ENCODE measurements at places on chromosomes 3 and 15.

DNA sequence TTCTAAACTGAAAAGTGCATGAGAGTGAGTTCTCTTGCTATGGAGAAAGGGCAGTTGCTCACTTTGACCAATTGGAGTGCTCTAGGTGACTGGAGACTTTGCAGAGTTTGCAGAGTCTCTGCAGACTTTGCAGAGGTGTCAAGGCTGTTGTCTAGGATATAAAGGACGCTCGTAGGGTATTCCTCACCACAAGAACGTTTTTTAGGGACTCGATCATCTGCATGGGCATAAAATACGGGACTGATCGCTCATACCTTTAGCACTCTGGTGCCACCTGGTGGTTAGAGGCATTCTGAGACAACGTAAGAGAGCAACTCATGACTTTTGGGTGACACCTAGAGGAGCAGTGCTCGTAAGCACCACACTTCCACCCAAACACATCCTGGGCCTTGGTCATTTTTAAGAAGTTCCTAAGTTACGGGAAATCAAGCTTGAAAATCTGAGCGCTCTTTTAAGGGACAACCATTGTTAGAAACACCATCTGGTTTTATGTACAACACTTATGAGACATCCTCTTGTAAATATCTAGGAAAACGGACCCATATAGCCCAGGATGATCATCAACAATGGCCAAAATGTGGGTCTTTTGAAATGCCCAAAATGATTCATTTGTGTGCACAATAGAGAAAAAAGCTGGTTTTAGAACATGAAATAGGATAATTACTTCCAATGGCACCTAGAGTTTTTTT, 51.6 kb upstream of the XCR1 start:
- peak; percentile 83 for DNase-seq

DNA sequence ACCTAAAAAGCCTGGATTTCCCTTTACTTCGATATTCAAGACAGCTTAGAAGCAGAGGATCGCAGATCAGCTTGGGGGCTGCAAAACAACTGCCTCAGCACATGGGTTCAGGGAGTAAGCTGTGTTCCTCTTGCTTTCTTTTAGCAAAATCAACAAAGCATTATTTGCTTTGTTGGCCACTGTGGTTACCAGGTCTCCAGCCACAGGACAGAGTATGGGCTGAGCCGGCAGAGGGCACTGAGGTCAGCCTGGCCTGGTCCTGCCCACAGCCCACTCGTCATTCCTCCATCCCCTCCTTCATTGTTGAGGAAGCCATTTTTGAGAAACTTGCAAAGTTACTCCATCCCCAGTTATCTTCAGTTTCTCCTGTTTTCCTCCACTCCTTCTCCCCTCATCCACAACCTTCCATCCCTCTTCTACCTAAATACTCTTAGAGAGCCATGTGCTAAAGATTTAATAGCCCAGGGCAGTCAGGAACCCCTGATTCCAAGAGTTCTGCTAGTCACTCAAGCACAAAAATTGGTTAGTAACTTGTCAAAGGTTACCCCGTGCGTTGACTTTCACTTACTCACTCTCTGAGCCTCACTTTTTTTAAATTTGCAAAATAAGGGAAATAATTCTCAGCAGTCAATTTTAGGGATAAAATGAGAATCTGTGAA, 60.0 kb upstream of the HES1 start:
- DNase-seq, result no peak

- peak; percentile 93 for DNase-seq
Observed at GRCh38 chr15:29139540-29140459, 129.8 kb downstream of the NSMCE3 start.

- no peak for DNase-seq
Observed at GRCh38 chr3:108051005-108051404, 39.8 kb downstream of the CD47 start.

- DNase-seq, result no peak
Observed at GRCh38 chr3:181565416-181565815, 146.3 kb upstream of the SOX2 start.

- no peak for DNase-seq
Observed at GRCh38 chr15:65339920-65340319, 35.4 kb downstream of the RNU5B-1 start.

GRCh38 chr15:70503073-70503745, 260.1 kb downstream of the UACA start:
- DNase-seq, result no peak

DNA sequence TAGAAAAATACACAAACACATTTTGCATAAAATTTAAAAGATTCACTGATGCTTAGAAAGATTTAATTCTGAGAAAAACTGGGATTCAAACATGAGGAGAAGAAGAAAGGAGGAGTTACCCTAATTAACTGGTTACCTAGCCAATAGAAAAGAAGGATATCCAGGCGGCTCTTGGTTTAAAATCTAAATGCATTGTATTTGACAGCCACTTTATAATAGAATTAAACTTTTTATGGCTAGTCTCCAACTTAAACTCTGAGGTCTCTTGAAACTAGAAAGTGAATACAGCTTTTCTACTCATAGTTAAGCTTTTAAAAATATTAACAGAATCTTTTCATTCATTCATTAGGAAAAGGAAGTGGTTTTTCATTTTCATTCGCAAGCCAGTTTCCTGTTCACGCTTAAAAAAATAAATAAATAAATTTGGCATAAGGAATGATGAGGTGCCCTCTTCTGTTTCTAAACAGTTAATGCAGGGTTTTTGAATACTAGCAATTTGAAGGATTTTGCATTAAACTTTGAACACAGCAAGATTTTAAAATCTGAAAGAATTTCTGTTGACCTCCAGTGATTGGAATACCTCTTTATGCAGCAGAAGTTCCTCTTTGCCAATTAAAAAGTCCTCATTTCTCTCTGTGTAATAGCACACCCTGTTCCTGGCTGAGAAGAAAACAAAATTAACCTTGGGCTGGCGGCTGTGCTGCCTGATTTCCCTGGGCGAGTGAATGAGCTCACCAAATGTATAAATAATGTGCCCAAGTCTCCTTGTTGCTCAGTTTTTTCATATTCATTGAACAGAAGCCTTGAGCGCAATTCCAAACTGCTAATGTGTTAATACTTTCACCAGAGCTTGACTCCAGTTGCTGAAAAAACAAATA, 105.1 kb downstream of the ZMAT3 start:
- no peak for DNase-seq

GRCh38 chr15:96296264-96296663, 34.2 kb upstream of the NR2F2 start:
- DNase-seq, result no peak

DNA sequence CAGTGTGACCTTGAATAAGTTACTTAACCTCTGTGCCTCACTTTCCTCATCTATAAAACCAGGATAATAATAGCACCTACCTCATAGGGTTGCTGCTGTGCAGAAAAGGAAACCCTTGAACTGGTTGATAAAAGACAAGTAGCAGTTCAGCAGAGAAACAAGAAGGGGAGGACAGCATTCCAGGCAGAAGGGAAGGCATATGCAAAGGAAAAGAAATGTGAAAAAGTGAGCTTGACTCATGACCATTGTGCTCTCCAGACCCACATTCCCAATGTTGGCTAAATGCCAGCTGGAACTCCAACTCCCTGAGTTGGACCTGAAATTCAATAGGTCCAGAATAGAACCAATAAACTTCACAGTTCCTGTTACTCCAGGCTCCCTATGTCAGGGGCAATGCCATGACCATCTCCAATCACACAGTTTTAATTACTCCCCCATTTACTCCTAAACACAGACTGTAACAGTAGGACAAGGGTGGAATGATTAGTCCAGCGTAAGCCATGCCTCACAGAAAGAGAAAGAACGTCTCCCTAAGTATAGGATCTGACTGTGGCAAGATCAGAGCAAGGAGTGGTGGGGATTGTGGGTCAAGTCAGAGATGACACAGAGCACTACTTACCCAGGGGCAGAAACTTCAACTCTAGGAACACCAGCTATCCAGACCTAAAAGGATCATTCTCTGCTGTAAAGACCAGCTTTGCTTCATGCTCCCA, 26.9 kb downstream of the PRKAR2A start:
- no peak for DNase-seq

DNA sequence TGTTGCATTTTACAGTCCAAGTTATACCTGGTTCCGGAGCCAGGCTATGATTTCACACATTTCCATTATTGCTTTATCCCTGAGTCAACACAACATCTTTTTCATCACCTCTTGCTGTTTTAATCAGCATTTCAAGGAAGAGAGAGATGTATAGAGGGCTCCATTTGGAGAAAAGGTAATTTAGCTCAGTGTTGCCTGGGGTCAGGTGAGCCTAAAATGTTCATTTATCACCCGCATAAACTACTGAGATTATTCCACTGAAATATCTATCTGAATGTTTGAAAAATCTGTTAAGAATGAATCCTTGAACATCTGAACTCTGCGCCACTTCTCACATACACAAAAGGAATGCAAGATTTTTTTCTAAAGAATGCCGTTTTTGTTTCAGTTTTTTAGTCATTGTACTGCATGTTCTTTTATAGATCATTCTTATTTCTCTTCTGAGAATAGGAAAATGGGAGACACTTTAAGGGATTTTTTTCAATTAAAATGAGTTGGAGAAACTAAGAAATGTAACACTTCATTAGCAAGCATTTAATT, 51.5 kb upstream of the AGTR1 start:
- DNase-seq, result no peak

DNA sequence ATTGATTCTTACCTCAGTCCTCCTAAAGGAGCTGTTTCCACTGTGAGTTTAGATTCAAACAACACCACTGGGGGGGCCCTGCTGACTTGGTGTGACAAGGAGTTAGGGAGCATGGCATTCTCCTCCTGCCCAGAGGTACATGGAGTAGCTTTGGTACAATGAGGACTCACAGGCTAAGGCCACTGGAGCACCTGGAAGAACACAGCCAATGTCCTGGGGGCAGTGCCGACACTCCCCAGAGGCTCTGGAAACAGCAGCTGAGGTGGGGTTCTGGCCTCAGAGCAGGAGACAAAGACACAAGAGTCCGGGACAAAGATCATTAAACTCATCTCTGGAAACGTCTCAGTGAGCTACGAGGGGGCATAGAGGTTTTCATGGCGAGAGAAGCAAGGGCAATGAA, 69.7 kb upstream of the POMGNT2 start:
- DNase-seq, result no peak

- DNase-seq, result peak; percentile 73
Observed at GRCh38 chr3:12891985-12892839, 50.8 kb upstream of the RPL32 start.

GRCh38 chr3:32237670-32238452, 619 bp upstream of the CMTM8 start:
- DNase-seq, result no peak

- no peak for DNase-seq
Observed at GRCh38 chr3:106176734-106177133, 307.9 kb upstream of the CBLB start.

DNA sequence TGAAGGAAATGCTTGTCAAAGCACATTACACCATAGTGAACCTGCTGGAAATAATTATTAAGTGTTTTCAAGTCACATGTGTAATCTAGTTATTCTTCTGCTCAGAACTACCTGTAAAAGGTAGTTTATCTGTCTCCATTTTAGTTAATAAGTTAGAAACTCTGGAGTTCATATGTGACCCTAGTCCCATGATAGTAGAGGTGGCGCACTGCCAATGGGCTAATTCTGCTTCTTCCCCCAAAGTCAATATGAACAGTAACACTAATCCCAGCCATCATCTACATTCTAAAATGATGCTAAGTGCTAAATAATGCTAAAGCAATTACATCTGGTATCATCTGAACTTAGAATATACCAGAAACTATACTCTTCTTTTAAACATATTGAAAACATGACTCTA, 361.0 kb upstream of the NECTIN3 start:
- DNase-seq, result no peak

GRCh38 chr15:57220205-57220604, 156.1 kb upstream of the CGNL1 start:
- no peak for DNase-seq

DNA sequence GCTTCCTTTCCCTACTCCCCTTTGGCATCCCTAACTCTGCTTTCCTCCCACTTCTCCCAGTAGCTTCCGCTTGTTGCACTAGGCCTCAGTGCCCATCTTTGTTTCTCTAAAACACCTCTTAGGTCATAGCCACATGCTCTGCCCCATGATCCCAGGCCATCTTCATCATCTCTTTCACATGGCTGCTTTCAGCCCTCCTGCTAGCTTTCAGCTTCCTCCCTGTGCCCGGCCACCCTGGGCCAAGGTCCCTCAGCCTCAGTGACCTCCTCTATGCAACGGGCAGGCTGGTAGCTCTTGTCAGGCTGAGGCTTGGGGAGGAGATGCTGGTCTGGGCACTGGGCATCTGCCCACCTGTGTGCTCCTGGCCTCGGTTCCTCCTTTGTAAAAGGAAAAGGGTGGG, 2.3 kb downstream of the PLEKHO2 start:
- DNase-seq, result no peak

DNA sequence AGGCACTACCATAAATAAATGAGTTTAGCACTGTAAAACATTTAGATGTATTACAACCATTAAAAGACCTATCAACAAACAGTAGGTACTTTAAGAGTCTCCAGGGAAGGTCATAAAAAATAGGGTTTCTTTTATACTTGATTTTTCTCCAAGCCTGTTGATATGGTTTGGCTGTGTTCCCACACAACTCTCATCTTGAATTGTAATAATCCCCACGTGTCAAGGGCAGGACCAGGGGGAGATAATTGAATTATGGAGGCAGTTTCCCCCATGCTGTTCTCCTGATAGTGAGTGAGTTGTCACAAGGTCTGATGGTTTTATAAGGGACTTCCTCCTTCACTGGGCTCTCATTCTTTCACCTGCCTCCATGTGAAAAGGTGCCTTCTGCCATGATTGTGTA, 468.9 kb upstream of the UBE2E2 start:
- no peak for DNase-seq

DNA sequence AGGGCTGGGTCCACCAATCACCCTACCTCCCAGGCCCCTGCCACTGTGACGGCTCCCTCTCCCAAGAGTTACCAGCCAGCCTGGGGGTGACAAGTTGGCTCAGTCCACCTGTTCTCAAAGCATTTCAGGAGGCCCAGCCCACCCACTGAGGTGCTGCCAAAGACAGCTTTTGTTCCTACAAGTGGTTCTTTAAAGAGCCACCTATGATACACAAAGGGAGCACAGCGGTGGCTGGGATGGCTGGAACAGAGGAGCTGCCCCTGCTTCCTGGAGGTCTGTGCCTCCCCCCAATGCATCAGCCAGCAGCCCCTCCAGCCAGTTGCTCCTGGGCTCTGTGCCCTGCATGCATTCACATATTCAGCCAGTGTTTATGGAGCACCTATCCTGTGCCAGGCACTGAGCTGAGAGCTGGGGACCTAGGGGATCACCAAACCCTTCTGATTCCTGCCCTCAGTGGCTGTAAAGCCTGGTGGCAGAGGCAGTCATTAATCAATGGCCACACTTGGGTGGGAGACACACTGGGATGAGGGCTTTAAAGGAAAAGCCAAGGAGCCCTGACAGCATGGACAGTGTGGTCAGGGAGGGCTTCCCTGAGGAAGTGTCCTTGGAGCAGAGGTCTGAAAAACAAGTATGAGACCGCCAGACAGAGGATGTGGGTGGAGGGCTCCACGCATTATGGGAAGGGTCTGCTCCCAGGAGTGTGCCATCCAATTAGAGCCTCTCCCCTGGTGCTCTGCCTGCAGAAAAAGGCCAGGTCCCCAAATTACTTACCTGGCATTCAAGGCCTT, 107.1 kb upstream of the LINGO1 start:
- DNase-seq, result no peak

DNA sequence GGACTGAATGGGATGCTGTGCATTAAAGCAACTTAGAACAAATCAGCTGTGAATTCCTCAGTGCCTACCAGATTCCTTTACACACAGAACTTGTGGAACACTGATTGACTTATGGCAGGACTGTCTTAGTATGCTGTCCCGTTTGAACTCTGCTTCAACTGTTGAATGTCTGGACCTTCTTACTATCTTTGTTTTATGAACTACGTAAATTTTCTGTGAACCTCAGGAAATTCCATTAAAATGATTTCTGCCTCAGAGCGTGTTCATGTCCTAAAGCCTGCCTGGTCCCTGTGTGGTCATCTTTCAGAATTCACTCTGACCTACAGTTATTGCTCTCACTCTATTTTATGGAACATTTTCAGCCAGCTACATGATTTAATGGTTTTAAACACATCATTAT, 29.4 kb upstream of the FBN1 start:
- no peak for DNase-seq

Measured in D341Med (cell line).